ENCODE measurements at places on chromosomes 5 and 9.

DNA sequence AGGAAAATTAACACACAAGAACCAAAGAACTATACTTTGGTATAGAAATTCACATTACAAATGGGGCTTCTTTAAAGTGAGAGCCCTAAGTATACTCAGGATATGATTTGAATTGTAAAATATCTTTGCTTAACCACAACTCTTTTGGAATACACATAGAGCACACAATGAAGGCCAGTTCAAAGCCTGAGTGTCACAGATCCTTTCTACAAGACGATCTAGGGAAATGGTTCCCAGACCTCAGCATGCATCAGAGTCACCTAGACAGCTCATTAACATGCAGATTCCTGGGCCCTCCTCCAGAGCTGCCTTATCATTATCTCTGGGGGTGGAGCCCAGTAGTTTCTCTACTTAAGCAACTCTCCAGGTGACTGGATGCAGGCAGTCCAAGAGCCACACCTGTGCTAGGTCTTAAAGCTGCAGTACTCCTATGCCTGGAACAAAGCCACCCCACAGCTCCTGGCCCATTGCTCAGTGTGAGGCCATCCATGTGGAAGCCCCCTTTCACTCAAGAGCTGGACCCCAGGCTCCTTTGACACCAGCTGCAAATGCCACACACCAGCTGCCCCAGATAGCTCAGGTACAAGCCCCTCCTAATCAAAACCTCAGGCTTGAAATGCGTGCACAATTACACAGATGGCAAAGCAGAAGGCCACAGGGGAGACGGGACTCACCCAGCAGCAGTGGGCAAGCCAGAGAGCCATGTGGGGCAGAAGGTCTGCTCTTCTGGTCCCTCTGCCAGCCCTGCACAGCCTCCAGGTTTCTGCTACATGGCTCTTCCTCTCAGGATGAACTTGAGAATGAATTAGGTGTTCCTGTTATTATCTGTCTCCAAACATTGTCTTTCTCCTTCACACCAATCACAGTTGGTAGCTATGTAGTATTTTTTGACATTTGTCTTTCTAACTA, 106.1 kb downstream of the SH3TC2 start:
- no peak for DNase-seq

DNA sequence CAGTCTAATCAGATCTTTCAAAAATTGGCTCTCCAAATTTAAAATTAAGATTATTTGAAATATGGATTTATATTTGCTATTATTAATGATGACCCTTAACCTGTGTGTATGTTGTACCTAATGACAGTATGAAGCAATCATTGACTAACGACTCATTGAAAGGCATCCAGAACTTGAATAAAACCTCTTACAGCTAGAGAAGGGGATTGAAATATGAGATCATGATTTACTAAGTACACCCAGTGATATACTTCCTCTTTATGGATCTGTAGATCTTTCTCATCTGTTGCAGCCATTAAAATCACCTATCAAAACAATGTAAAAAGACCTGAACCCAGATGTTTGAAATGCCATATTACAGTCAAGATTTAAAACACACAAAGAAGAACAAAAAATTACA, 126.5 kb downstream of the RPS23 start:
- no peak for DNase-seq

GRCh38 chr5:7980881-7981280, 111.9 kb downstream of the MTRR start:
- no peak for DNase-seq

DNA sequence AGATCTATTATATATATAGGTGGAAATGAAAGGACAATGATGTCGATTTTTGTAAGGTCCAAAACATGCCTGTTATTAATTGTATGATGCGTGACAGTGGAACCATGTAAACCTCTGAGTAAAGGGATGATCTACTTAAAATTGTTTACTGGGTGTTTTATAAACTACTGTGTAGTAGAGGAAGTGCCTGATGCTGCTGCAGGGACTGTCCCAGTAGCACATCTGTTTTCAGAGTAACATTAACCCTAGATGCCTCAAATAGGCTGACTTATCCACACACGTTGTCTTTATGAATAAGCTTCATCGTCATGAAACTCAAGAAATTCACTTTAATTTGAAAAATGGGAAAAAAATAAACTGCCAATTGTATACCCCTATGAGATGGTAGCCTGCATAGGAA, 1.7 kb downstream of the CAMK4 start:
- DNase-seq: peak; percentile 43

DNA sequence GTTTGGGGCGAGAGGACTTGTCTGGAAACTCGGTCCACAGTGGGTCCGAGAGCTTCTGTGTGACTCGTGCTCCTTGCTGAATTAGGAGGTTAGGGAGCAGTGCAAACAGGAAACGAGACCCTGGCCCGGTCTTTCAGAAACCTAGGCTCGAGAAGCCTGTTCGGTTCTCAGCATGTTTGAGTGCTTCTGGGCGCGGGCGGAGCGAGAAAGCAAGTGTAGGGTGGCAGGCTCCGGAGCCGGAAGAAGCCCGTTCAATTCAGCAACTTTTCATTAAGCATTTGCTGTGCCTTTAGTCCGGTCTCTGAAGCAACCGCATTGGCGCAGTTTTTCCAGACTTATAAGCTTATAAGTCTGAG, 547 bp downstream of the CLTA start:
- DNase-seq: peak; percentile 62
